ENCODE measurements at places on chromosomes 13 and 19. TPM values are rescaled to one million over a fixed set of nuclear protein-coding genes. Genes with fewer than 3 reads are reported as not detected.

- no peaks in the 10 kb centered on the region for H3K27me3 ChIP-seq
- no peak overlapping the region for H3K4me3 ChIP-seq
- no peaks in the 10 kb centered on the region for H3K36me3 ChIP-seq
- peaks cover 7% of the 10 kb centered on the region for H3K4me1 ChIP-seq
- no peak for DNase-seq
Measured at GRCh38 chr19:46821512-46822409, 28.9 kb downstream of the AP2S1 start.

The GSX1 gene
- not detected for total RNA-seq

GRCh38 chr19:45163751-45164460, 3.1 kb upstream of the NKPD1 start:
- H3K4me3 ChIP-seq, result no peak overlapping the region
- no peak for DNase-seq
- no peaks in the 10 kb centered on the region for H3K36me3 ChIP-seq
- no peaks in the 10 kb centered on the region for H3K4me1 ChIP-seq
- no peak overlapping the region for H3K27ac ChIP-seq

DNA sequence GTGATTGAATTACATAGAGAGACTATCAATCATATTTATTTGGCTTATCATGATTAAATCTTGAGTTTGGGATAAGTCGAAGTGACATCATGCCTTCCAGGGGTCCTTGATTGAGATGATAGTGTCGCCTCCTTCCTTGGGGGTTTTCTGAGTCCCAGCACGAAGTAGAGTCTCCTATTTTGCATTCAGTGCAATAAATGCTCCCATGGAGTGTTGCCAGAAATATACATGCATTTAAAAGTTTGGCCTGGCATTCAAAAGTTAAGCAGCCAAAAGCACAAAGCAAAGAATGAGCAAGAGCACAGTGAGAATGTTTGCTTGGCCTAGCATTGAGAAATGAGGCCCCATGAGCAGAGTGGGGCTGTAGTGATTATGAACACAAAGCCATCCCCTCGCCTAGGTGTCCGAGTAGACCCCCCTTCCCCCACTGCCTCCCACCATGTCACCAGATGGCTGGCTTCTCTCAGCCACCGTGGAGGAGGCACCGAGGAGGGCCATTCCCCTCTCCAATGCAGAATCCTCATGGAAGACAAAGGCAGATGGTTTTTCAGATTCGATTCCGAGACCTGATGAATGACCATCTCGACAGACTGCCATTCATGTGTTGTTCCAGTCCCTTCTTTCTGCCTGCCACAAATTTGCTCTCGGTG, 58.8 kb upstream of the UBL3 start:
- no peaks in the 10 kb centered on the region for H3K4me1 ChIP-seq
- no peaks in the 10 kb centered on the region for H3K27me3 ChIP-seq
- no peaks in the 10 kb centered on the region for H3K36me3 ChIP-seq

DNA sequence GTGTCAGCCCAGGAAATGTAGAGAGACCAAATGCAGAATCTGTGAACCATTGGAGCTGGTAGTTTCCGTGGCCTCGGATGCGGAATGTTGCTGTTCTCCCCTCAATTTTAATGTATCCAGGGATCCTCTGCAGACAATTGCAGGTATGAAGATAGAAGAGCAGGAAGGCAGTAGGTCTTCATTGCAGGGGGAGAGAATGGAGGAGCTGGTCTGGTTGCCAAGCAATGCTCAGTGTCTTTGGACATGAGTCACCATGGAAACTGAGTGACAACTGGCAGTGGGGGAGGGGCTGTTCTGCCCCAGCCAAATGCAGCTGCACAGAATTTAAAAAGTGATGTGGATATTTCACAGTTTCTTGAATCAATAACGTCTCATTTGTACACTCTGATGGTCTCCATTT, 56.1 kb upstream of the ZNF835 start:
- no peak overlapping the region for H3K4me3 ChIP-seq
- no peak overlapping the region for H3K27ac ChIP-seq
- H3K4me1 ChIP-seq, result no peaks in the 10 kb centered on the region

The YJU2 gene
- total RNA-seq, result 33.8 TPM

The CLEC17A gene
- not detected for total RNA-seq

DNA sequence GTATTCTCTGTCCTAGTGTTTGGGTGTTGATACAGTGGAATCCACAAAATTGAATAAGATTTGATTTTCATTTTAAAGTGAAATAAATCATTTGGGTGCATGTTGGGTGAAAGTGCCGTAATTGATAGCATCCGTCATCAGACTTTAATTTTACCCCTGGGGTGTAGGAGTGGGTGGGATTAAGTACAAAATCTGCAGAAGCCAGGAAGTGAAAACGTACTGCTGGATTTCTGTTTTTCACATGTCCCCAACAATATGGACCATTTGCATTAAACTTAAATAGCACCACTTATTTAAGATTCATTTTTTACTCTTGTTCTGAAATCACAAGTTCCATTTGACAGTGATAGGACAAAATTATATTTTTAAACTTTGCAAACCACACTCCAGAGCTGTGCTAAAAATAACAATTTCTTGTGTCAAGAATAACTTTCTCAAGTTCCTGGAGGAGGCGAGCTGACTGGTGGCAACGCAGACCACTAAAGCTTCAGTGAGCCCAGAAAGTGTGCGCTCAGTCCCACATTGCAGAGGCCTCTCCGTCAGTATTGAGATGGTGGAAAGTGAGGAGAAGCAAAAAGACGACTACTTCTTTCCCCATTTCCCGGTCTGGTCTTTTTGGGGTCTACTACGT, 71.3 kb downstream of the ARHGEF7 start:
- H3K36me3 ChIP-seq, result no peaks in the 10 kb centered on the region
- H3K27ac ChIP-seq, result peak overlapping the region; percentile 70
- no peak for DNase-seq
- no peak overlapping the region for H3K4me3 ChIP-seq
- peaks cover 17% of the 10 kb centered on the region for H3K4me1 ChIP-seq

- H3K27me3 ChIP-seq, result no peaks in the 10 kb centered on the region
- H3K36me3 ChIP-seq, result no peaks in the 10 kb centered on the region
- H3K4me3 ChIP-seq, result no peak overlapping the region
- DNase-seq, result no peak
Measured at GRCh38 chr13:39432196-39432595, 170.8 kb downstream of the LHFPL6 start.

DNA sequence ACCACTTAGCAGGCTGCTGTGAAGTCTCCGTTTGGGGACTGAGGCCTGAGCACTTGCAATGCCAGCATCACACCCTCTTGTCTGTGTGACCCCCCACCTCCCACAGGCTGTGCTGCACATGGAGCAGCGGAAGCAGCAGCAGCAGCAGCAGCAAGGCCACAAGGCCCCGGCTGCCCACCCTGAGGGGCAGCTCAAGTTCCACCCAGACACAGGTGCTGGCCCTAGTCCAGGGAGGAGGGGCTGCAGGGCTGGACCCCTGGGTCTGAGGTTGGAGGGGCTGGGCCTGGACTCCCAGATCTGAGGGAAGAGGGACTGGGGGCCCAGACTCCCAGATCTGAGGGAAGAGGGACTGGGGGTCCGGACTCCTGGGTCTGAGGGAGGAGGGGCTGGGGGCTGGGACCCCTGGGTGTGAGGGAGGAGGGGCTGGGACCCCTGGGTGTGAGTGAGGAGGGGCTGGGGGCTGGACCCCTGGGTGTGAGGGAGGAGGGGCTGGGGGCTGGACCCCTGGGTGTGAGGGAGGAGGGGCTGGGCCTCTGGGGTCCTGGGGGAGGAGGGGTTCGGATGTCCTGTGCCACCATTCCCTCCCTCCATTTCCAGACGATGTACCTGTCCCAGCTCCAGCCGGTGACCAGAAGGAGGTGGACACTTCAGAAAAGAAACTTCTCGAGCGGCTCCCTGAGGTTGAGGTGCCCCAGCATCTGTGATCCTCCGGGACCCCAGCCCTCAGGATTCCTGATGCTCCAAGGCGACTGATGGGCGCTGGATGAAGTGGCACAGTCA, 11.6 kb upstream of the DHDH start:
- H3K4me3 ChIP-seq, result no peak overlapping the region
- no peaks in the 10 kb centered on the region for H3K4me1 ChIP-seq
- no peaks in the 10 kb centered on the region for H3K36me3 ChIP-seq

The TDRD12 gene
- total RNA-seq, result not detected

GRCh38 chr13:23695196-23695595, 125.0 kb downstream of the TNFRSF19 start:
- DNase-seq, result no peak
- no peaks in the 10 kb centered on the region for H3K27me3 ChIP-seq
- H3K36me3 ChIP-seq, result no peaks in the 10 kb centered on the region
- H3K4me3 ChIP-seq, result peak overlapping the region; percentile 20

DNA sequence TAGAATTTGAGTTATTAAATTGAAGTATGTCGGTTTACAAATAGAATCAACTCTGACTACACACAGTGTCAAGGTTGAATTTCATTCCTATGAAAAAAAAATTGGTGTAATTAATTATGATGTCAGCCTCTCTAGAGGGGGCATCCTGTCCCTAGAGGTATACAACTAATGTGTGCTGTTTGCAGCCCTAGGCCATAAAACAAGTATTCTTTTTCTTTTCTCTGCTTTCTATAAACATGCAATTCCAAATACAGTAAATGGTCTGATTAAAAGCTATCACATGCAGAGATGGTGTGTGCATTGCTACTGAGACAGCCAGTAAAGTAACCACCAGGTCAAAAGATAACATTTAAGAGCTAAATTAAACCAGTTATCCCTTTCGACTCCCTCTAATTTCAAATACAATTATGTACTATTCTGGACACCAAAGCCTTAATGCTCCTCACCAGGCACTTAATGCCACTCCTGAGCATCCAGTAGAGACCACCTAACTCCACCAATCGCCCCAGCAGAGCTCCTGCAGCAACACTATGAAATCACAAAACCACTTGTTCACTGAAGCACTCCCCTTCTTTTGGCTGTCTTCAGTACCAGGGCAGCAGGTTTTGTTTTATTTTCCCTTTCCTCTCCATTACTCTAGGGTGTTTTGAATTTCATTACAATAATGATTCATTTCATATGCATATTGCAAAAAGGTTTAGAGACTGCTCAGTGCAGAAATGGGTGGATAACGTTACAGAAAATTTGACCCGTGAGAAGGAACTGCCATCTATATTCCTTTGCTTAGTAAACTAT, 426.9 kb downstream of the PCDH9 start:
- no peak overlapping the region for H3K4me3 ChIP-seq
- DNase-seq, result no peak
- H3K27me3 ChIP-seq, result no peaks in the 10 kb centered on the region
- H3K27ac ChIP-seq, result no peak overlapping the region

DNA sequence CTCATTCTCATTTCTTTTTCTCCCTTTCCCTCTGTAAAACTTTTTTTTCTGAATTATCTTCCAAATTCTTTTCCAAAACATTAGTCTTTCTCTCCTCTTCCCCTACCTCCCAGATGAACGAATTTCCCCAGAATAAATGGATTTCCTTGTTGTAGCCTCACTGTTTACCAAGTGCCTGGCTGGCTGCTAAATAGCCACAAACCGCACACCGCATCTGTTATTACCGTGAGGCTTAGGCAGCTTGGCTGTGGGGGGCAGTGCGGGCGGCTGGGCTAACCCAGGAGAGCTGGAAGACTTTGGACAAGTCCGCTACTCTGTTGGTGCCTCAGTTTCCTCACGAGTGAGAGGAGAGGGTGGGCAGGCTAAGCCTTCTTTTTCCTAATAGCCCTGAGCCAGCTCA, 10.7 kb downstream of the IL17D start:
- no peak overlapping the region for H3K4me3 ChIP-seq
- H3K27me3 ChIP-seq, result no peaks in the 10 kb centered on the region
- H3K27ac ChIP-seq, result no peak overlapping the region
- H3K4me1 ChIP-seq, result peaks cover 9% of the 10 kb centered on the region

DNA sequence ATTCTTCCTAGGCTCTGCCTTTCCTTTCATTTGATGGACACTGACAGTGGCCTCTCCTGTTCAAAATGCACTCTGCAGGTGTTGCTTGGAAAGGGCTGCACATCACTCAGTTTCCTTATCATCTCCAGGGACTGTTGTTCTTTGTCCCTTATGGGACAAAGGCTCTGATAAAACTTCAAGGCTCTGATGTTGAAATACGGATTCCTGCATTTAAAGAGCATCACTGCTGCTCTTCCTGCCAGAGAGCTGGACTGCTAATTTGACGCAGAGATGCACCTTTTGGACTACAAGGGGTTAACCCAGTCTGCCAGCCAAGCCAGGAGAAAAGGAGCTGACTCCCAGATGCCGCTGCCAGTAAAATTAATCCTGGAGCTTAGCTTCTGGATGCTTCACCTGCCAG, 952.1 kb downstream of the DIAPH3 start:
- no peaks in the 10 kb centered on the region for H3K27me3 ChIP-seq
- H3K27ac ChIP-seq, result no peak overlapping the region
- H3K4me1 ChIP-seq, result no peaks in the 10 kb centered on the region
- no peak overlapping the region for H3K4me3 ChIP-seq
- H3K36me3 ChIP-seq, result no peaks in the 10 kb centered on the region
- no peak for DNase-seq

The TSSK6 gene
- total RNA-seq, result 10.8 TPM

DNA sequence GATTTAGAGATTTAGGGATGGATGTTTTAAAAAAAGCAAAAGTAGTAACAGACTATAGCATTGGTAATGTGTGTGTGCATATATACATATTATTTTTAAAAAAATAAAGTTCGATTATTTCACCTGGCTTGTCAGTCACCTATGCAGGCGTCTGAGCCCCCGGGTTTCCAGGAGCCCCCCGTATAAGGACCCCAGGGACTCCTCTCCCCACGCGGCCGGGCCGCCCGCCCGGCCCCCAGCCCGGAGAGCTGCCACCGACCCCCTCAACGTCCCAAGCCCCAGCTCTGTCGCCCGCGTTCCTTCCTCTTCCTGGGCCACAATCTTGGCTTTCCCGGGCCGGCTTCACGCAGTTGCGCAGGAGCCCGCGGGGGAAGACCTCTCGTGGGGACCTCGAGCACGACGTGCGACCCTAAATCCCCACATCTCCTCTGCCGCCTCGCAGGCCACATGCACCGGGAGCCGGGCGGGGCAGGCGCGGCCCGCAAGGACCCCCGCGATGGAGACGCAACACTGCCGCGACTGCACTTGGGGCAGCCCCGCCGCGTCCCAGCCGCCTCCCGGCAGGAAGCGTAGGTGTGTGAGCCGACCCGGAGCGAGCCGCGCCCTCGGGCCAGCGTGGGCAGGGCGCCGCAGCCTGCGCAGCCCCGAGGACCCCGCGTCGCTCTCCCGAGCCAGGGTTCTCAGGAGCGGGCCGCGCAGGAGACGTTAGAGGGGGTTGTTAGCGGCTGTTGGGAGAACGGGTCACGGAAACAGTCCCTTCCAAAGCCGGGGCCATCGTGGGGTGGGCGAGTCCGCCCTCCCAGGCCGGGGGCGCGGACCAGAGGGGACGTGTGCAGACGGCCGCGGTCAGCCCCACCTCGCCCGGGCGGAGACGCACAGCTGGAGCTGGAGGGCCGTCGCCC, 840 bp upstream of the CCNA1 start:
- H3K27ac ChIP-seq, result no peak overlapping the region
- no peak for DNase-seq
- no peaks in the 10 kb centered on the region for H3K4me1 ChIP-seq
- H3K4me3 ChIP-seq, result peak overlapping the region; percentile 12
- H3K36me3 ChIP-seq, result no peaks in the 10 kb centered on the region

The LRRC25 gene
- 2.5 TPM for total RNA-seq

All from Peyer's patch (tissue), 4 donors.